Left colon (tissue), 2 donors: ENCODE measurements at places on chromosomes 5 and 9.
A peak's percentile ranks its signal among the peaks of the same experiment; 100 is the strongest.

DNA sequence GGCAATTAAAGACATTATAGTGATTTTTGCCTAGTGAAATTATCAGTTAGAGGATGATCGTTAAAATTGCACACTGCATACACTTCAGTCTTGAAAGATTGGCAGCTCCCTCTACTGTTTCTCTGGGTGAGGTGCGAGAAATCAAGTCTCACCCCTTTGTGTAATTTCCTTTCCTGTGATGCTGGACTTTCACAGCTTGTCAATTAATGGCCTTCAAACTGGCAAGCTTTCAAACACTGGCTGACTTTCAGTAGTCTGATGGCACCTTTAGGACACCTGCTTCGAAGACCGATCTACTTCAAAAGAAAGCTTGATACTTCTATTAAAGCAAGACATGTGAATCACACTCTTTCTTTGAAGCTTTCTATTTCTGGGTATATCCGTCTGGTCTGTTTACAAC is 706.7 kb upstream of the PTPRD start:
- no peak for DNase-seq

DNA sequence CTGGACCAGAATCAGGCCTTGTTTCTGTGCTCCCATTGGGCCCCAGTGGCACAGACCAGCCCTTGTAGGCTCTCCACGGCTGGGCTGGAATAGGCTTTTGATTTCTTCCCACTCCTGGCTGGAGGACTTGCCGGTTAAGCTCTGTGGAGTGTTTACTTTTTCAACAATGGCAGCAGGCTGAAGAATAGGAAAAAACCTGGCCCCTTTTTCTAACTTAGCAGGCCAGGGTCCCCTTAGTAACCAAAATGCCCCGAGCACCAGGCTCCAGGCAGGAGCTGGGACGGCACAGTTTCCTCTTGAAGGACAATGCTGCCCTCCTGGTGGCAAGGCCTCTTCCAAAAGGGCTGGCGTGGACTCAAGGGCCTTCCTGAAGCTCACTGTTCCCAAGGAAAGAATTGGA is 230.3 kb downstream of the CRB2 start:
- no peak for DNase-seq

DNA sequence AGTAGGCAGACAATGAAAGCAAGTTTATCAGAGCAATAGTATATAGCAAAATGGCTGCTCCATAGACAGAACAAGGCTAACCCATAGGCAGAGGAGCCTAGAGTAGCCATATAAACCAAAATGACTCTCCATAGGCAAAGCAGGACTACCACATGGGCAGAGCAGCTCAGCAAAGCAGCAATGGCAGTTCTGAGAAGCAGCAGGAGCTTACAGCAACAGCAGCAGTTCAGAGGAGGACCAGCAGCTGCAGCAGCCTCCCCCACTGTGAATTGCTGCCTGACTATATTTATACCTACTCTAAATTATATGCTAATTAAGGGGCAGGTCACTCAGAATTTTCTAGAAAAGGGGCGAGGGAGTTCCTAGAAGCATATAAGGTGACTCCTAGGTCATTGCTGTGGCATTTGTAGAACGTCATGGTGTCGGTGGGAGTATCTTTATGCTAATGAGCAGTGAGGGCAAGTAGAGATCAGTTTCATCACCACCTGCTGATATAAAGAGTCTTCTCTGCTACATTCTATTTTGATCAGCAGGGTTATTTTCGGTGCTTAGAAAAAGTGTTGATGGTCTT is 1115.5 kb downstream of the DTWD2 start:
- no peak for DNase-seq

- no peak for DNase-seq
Measured at GRCh38 chr5:14503017-14503680, 78.4 kb upstream of the OTULINL start.

DNA sequence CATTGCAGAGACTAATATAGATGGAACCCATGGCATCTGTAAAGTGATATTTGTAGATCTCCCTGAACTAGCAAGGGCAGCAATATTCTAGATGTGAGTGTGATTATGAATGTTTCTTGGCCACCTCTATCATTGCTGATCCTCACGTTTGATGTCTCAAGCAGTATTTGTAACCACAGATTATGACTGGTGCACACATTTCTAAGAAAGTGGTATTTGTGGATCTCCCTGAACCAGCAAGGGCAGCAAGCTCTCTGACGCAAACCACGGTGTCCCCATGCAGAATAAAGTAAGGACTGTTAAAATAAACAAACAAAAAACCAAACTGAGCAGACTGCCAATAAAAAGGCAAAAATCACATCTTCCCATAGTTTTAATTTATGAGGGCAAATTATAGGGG is 301.3 kb downstream of the CSNK1G3 start:
- no peak for DNase-seq

DNA sequence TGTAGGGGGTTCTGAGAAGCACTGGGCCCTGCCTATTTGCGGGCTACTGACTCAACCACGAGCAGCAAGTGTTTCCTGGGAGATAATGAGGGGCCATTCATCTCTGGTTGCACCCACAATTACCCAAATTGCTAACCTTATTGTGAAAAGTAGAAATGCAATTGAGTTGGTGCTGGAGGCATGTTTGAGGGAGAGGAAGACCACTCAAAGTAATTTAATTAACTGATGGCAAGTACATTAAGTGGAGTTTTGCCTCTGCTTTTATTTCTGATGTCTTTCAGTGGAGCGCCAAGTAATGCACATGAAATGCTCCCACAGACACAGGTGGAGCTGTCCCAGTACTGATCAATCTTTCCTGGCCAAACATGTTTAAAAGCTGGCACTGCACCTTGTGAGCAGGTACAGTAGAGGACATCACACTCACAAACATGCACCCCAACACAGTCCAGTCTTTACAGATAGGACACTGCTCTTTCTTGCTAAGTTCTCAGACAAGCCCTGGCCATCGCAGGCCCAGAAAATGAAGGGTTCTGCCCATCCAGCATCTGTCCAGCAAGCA is 195.4 kb downstream of the HSPA4 start:
- no peak for DNase-seq

GRCh38 chr5:76383126-76383832 is 19.8 kb upstream of the IQGAP2 start:
- DNase-seq = no peak

GRCh38 chr5:97297063-97297703 is 114.1 kb upstream of the RIOK2 start:
- DNase-seq = peak; percentile 25

DNA sequence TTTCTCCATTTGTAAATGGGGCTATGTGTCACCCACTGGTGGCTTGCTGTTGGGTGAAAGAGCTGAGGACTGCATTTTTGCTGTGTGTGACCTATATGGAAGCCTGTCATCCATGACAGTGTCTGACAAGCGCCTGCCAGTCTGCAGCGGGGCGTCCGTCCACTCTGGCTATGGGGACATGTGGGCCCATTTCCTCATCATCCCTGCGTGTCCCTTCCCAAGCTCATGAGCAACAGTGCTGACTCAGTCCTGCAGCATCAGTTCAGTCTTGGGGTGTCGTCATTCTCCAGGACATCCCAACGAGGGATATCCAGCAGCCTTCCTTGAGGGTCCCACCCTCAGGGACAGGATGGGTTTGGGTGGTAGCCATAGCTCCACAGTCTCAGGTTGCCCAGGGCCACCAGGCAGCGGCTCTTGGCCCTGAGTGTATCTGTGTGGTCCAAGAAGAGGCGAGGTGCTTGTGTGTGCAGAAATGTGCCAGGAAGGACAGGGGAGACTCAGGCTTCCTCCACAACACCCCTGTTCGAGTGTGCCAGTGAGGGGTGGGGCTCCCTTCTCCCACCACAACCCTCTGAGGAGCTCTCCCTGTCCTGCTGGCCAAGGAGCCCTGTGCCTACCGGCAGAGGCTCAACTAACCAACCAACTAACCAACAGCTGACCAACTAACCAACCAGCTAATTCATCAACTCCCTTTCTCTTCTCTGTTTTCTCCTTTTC is 2.1 kb downstream of the FGD3 start:
- no peak for DNase-seq

DNA sequence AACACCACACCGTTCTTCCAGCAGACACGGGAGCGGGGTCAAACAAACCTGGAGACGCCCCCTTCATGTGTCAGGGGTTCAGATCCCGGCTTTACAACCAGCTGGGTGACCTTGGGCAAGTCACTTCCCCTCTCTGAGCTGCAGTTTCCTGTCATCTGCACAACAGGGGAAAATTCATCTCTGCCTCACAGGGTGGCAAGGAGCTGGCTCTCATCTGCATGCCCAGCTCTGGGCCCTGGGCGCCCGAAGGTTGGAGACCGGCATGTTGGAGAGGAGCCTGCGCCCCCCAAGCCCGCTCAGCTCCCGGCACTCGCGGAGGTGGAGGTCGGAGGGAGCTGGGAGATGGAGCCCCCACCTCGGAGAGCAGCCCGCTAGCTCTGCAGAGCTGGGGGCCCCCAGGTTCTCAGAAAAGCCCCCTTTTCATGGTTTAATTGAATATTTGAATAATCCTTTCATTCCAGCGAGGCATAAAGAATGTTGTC is 20.4 kb downstream of the NR5A1 start:
- no peak for DNase-seq

DNA sequence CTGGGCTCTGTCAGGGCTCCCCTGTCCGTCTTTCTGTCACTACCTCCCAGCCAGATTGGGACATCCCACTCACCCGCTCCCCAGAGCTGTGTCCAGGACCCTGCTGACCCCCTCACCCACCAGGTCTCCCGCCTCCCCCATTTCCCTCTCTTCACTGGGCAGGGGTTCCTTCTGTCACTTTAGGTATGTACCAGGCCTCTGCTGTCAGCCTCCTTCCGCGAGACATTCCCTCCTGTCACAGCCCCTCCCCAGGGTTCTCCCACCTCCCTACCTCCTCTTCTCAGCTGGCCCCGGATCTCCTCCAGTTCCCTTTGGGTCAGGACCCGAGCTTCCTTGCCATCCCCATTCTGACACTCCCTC is 488 bp downstream of the POLR1E start:
- no peak for DNase-seq
